NCI-H2171 treated with DMSO at 0.1 percent for 48 hours (cell line): ENCODE measurements at places on chromosomes 16 and 17.

- DNase-seq, result no peak
Measured at GRCh38 chr17:58040386-58040785, 33.3 kb upstream of the SRSF1 start.

DNA sequence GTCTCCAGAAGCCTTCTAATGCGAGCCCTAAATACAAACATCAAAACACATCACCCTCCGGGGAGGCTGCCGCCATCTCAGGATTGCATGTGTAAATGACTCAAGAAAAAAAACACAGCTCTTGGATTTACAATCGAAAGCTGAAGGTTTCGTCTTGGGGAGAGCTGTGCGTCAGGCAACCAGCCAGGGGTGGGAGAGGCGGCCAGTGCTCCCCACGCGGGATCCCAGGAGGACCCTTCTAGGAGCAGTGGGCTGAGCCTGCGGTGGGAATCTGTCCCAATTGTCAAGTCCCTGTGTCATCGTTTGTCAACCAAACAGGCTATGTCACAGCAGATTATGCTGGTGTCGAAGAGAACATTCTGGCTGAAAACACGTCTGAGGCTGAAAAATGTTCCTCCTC is 209.7 kb downstream of the ABCC12 start:
- DNase-seq, result no peak

GRCh38 chr16:87687126-87687910 is 78.5 kb downstream of the KLHDC4 start:
- DNase-seq, result no peak

DNA sequence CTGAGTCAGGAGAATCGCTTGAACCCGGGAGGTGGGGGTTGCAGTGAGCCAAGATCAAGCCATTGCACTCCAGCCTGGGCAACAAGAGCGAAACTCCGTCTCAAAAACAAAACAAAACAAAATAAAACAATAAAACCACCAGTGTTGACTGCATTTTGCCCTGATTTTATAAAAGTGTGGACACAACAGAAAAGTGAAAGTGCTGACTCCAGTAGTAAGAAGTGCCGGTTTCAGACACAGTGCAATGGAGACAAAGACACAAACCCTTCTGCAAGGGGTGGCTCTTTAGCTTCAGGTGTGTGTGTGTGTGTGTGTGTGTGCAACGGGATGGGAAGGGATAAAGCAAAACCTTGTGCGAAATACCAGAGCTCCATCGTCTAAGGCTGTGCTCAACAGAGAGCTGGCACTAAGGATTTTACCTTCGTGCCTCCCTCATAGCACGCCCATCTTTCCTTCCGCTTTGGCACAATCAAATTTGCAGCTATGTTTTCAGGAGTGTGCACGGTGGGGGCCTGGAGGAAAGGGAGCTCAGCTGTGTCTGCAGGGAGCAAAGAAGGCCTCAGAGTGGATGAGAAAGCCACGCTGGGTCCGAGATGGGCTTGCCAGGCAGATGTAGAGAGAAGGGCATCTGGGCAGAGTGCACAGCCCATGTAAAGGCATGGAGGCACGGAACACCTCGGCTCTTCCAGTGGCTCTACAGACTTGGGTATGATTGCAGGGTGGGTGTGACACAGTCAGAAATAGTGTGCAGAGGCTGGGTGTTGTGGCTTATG is 15.5 kb downstream of the MXRA7 start:
- DNase-seq, result no peak

GRCh38 chr16:330741-331140 is 21.8 kb downstream of the AXIN1 start:
- DNase-seq, result no peak

DNA sequence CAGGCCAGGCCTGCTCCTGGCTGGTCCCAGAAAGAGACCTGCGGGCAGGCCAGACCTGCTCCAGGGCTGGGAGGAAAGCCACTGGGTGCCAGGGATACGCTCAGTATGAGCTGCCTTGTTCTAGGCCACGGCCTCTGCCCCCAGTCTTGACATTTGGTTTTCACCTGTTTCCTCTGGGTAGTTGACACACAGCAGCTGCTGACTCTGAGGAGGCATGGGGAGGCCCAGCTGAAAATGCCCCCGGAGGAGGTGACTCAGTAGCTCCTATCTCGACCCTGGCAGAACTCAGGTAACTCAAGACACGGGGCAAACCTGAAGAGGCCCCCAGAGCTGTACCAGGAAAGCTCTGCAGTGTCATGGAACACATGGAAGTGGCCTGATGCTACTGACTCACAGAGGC is 13.9 kb upstream of the ADGRG1 start:
- DNase-seq, result no peak
